ENCODE measurements at places on chromosomes 2 and 18.

DNA sequence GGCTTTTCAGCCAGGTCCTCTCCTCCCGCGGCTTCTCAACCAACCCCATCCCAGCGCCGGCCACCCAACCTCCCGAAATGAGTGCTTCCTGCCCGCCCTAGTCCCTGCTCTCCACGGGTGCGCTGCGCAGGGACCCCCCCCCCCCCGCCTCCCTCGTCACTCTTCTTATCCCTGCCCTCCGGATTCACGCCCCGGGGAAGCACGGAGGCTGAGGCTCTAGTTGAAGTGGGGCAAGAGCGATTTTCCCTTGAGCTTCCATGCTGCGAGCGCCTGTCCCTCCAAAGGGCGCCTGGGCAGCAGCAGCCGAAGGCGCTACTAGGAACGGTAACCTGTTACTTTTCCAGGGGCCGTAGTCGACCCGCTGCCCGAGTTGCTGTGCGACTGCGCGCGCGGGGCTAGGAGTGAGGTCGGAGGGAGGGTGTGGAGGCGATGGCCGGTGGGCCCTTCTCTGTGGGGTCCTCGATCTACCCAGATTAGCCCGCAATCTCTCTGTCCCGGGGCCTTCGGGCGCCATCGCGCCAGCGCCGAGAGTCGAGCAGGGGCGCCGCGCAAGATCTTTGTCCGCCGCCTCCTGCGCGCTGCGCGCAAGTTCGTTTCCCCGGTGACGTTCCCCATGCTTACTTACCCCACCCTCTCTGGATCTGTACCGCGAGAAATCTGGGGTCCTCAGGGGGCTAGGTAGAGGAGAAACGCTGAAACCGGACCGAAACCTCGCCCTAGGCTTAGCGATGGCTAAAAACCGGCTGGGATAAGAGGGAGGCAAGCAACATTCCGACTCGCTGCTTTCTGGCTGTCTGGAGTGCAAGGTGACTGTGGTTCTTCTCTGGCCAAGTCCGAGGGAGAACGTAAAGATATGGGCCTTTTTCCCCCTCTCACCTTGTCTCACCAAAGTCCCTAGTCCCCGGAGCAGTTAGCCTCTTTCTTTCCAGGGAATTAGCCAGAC lies 677 bp downstream of the GAD1 start:
- DNase-seq = no peak

DNA sequence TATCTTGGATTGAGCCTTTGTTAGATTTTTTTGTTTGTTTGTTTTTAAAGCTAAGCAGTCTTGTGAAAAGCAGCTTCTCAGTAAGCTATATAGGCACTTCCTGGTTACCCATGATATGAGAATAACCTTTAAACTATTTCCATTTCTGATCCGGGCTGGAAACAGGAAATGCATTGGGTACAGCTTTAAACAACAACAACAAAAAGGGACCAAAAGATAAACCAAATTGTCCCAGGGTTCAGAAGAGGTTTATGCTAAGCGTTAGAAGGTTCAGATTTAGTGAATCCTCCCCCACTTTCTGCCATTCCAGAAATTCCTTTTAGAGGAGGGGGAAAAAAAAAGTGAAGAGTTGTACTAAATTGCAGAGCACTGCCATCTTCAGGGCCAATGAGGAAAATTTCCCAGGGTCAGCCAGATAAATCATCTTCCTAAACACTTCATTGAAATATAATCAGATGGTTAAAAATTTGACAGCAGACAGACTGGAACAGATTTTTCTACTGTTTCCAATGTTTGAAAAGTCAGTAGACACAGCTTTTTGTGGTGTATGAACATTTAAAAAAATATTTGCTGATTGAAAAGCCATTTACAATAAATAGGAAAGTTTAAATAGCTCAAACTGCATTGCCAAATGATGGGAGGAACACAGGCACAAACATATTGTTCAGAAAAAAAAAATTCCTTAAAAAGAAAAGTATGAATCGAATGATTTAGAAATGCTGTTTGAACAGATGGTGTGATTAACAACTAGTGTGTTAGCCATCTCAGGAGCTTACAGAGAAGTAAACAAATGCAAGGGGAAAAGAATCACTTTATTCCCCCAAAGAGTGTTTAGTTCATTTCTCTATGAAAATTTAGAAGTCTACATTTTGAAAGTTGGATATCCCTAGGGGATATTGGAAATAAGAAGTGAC lies 189.9 kb upstream of the TANK start:
- no peak for DNase-seq

GRCh38 chr2:217951091-217951490 lies 51.7 kb downstream of the TNS1 start:
- no peak for DNase-seq

DNA sequence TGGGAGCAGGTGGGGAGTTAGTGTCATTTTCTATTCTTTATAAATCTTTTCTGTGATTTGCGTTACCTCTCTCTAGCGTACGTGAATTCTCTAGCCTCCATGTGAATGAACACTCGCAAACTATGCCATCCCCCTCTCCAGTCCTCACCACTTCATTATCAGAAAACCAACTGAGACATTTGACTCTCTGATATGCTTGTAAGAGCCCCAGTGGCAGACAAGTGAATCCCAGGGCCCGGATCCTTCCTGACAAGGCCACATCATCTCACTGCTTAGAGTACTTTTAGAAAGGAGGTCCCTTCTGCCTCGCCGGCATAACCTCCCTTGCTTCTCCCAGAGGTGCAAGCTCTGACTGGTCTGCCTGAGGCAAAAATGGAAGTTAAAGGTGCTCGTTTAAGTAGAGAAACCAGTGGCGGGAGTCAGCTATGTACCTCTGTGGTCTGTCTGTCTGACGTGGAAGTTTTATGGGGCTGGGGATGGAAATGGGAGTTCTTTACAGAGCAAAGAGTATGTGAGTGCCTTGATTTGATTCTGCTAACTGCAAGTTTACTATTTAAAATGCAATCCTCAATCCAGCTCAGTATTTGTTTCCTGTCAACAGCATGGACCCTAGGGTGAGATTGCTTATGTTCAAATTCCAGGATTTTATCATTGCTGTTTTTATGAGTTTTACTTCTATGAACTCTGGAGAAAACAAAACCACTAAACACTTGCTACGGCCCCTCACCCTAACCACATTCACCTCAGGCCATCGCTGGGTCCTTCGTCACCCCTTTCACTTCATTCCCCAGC lies 114.9 kb upstream of the MSTN start:
- no peak for DNase-seq

- DNase-seq = no peak
Measured at GRCh38 chr2:25029183-25029554, 12.7 kb upstream of the EFR3B start.

DNA sequence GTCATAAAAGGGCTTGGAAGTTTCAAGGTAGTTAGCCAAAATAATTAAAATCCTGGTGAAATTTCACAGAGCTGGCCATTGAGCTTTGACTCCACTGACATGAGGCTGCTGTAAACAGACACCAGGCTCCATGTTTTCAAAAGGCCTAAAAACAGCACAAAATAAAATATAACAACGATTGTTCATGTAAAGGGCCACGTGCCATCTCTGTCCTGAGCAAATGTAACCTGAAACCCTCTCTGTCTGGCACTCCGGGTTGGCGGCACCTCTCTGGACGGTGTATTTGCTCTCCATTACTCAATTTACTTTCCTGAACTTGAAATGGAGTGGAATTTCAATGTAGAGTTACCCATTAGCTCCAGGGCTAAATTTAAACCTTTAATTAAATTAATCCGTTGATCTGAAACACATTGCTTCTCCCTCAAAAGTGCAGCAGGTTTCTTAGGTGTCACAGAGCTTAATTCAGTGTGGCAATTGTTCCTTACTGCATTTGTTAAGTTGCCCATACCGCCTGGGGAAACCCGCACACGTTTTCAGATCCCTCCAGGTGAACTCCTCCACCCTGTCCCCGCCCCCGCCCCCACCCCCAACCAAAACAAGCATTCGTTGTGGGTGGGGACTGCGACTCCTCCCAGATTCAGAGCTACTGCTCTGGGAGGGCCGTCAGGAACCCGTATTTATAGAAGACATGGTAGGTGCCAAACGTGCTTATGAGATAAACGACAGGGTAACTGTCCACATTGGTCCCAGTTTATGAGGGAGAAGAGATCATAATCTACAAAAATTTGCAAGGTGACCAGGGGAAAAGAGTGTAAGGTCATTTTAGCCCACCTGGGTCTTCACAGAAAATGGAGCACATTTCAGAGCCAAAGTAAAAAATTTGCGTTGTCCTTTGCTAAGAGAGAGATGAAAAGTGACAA lies 1.2 kb upstream of the CABLES1 start:
- peak; percentile 82 for DNase-seq

DNA sequence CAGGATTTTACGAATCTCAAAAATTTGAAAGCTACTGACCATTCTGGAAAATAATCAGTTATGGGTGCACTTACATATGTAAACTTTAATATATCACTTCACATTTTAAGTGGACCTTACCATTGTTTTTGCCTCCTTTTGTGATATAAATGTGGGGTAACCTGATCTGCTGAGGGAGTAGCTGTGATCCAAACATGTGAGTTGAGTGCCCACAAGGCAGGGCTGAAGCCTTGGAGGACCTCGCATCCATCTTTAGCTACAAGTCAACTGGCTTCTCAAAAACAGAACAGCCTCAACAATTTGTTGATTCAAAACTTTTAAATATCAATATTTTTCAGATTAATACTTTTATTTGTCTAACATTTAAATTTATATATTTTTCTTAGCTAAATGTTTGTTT lies 178.2 kb downstream of the PLCL1 start:
- DNase-seq = no peak

GRCh38 chr2:56134861-56135260 lies 48.9 kb upstream of the CCDC85A start:
- no peak for DNase-seq

DNA sequence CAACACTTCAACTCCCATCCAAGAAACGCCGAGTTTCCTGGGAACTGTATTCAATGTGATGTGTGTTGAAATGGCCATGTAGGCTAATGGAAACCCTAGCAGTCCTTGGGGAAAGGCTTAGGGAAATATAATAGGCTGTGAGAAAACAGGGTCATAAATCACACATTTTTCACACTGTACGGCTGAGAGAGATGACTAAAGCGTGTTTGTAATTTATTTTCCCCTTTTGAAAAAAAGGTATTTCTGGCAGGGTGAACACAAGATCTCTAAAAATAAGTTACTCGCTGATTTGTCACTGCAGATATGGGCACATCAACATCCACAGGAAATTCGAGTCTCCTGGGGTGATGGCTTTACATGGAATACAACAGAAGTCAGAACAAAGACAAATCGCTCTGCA lies 109.6 kb upstream of the ST6GAL2 start:
- no peak for DNase-seq

- no peak for DNase-seq
Measured at GRCh38 chr2:8518979-8519668, 162.7 kb upstream of the ID2 start.

GRCh38 chr18:55419132-55419946 lies 168.7 kb downstream of the TCF4 start:
- no peak for DNase-seq

GRCh38 chr2:3187467-3187866 lies 190.2 kb downstream of the EIPR1 start:
- no peak for DNase-seq

GRCh38 chr2:36485521-36485920 lies 112.4 kb downstream of the FEZ2 start:
- no peak for DNase-seq

- no peak for DNase-seq
Measured at GRCh38 chr18:44968336-44968735, 287.6 kb downstream of the SETBP1 start.

DNA sequence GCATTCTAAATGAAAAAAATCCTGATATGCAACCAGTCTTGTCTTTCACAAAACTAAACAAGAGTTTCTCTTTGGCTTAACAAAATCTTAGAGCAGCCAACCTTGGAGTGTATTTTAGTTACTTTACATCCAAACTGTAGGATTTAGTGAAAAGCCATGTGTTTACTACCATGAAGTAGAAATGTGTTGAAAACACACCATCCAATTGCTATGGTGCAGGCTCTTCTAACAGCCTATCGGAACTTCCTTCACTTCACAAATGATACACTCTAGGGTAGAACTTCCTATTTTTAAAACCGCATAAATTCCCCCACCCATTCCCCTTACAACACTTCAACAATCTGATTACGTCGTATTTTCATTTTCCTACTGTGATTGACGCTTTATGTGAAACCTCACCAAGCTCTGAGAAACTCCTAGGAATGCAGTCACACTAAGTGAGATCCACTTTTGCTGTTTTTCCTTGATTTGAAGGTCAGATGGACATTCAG lies 74.4 kb upstream of the MAP4K4 start:
- DNase-seq = peak; percentile 67

GRCh38 chr2:227846831-227847230 lies 24.6 kb upstream of the DAW1 start:
- no peak for DNase-seq

DNA sequence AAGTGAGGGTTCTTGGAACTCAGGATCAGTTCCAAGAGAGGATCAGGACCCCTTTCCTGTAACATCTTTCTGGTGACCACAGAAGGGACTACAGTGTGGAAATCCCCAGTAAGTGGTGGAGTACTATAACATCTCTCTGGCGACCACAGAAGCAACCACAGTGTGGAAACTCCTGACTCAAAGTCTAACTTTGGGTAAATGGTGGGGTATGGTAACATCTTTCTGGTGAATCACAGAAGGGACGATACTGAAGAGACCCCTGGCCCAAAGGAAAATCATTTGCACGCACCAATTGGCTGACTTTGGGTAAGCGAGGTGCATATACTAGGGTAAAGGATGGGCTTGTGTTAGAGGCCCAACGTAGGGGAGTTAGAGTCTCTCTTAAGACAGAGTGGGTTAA lies 56.3 kb upstream of the GULP1 start:
- DNase-seq = no peak

Measured in GF-D8 (cell line).